ENCODE measurements at places on chromosomes 6 and 20. TPM values are rescaled to one million over a fixed set of nuclear protein-coding genes. Genes with fewer than 3 reads are reported as not detected.

DNA sequence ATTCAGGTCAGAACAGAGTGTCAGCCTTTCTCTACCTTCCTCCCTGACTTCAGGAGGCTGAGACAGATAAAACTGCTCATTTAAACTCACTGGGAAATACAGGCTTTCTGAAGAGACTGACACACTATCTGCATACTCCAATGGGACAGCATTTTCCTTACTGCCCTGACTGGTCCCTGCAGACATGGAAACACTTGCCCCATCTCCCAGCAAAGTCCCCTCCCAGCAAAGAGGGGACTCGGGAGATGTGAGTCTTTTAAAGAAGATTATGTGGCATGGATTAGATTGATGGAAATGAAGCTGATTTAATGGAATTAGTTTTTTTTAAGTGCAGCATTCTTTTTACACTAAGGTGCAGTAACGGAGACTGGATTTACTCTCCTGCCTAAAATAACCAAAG lies 90.8 kb downstream of the CFAP61 start:
- no peak for DNase-seq

GRCh38 chr6:34834789-34835518 lies 43.1 kb downstream of the BLTP3A start:
- peak; percentile 85 for DNase-seq

GRCh38 chr6:156982168-156982567 lies 205.0 kb downstream of the ARID1B start:
- no peak for DNase-seq

- DNase-seq: no peak
Observed at GRCh38 chr6:160426136-160426535, 78.0 kb downstream of the SLC22A3 start.

GRCh38 chr6:9620263-9620662 lies 794.6 kb downstream of the TFAP2A start:
- peak; percentile 37 for DNase-seq

DNA sequence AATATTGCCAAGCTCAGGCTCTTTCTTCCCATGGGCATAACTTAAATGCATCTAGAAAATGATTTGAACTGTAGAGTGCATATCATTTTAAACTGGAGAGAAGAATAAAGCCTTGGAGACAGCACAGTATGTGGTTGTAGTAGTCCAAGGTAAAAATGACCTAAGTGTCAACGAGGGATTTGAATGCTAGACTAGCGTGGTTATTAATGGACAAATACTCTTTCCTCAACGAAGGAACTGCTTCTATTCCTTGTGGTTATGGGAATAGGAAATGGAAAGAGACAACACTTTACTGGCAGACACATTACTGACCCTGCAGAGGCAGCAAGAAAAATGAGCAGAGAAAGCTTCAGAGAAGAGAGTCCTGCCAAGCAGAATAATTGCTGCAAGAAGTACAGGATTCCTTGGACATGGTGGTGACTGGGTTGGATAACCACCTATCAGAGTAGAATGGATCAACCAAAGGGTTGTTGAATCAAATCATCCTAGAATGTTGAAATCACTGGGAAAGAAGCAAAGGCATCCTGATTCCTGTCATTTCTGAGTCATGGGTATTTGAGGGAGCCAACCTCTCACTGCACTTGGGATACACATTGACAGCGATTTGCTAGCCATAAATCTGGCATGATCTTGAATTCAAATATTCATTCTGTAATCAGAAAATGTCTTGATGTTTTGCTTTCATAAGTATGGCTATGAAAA lies 258.1 kb upstream of the EPHA7 start:
- no peak for DNase-seq

- no peak for DNase-seq
Observed at GRCh38 chr20:53592992-53593465, 610 bp downstream of the ZNF217 start.

- no peak for DNase-seq
Observed at GRCh38 chr6:73152556-73152955, 72.7 kb downstream of the KHDC1L start.

GRCh38 chr20:37406010-37406998 lies 60.4 kb downstream of the SRC start:
- peak; percentile 17 for DNase-seq

- peak; percentile 59 for DNase-seq
Observed at GRCh38 chr6:63573899-63574553, 1.7 kb downstream of the LOC128125822 start.

DNA sequence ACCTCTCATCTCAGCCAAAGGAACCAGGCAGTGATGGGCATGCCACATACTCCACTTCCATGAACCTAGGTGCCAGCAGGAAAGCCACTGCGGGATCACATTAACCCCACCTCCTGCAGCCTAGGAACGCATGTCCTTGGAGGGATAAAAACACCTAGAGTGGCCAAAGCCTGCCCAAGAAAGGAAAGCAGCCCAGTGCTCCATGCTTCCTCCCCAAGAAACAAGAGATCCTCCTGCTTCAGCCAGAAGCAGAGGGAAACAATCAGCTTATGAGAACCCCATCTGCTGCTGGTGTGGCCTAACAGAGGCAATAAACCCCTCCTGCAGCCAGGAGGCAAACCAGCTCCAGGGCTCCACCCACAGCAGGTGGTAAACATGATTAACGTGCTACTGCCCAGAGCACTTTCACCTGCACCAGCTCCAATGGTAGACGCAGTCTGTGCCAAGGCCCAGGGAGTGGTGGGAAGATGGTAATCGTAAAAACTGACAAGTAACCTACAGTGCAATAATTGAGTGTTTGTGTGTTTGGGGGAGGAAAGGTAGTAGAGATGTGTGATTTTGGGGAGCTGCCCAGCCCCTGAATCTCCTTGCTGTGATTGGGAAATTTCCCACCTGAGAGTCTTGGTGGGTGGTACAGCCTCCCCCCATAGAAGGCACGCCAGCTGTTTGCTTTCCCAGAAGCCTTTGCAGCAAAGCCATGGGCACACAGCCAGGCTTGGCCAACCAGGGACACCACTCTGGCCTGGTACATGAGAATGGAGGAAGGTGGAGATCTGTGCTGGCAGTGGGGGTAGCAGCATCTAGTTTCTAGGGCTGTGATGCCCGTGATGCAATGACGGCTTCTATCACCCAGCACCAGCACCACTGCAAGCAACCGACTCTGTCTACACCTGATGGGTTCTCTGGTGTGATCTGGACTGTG lies 50.6 kb upstream of the TBC1D7 start:
- no peak for DNase-seq

DNA sequence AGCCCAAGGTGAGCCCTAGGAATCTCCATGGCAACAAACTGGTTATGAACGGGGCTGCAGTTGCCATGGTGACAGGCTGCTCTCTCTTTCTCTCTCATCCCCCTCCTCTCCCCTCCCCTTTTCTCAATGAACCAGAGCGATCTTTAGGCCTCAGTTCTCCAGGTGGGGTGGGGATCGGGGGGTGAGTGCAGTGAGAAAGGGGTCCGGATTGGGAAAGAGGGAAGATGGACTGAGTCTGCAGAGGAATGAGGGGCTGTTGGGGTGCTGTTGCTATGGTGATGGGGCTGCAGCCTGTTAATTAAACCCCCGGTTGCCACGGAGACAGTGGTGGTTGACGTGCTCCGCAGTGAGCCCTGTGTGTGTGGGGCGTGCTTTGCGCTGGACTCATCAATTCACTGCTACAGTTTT lies 3.6 kb upstream of the SLC12A5 start:
- no peak for DNase-seq

DNA sequence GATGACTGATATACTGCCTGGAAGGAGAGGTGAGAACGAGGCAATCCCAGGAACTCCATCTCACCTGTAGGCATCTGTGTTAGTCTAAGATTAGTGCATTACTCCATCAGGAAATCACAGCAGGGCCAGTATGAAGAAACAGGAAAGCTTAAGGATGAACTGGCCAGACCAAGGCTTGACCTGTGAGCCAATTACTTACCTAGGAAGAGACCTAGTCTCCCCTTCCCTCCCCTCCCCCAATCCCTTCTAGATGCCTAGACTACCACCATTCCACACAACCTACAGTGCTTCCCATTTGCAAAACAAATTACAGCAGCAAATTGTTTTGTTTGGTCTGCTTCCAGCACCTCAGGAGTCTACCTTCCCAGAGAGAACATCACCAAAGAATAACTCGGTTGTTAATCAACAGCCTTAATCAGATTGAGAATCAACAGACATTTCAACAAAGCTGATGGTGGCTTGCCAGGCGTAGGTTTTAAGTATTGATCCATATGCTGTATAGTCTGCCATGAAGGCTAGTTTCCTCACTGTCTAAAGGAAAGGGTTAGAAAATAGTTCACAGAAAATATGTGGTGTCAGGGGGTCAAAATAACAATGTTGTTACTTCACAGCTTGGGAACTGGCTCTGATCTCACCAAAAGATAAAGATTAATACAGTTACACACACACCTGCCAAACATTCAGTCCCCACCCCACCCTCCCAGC lies 10.1 kb downstream of the PKHD1 start:
- DNase-seq: no peak

GRCh38 chr6:133432021-133432989 lies 191.1 kb downstream of the EYA4 start:
- DNase-seq: no peak

GRCh38 chr20:38569747-38570525 lies 11.1 kb upstream of the ADIG start:
- no peak for DNase-seq

DNA sequence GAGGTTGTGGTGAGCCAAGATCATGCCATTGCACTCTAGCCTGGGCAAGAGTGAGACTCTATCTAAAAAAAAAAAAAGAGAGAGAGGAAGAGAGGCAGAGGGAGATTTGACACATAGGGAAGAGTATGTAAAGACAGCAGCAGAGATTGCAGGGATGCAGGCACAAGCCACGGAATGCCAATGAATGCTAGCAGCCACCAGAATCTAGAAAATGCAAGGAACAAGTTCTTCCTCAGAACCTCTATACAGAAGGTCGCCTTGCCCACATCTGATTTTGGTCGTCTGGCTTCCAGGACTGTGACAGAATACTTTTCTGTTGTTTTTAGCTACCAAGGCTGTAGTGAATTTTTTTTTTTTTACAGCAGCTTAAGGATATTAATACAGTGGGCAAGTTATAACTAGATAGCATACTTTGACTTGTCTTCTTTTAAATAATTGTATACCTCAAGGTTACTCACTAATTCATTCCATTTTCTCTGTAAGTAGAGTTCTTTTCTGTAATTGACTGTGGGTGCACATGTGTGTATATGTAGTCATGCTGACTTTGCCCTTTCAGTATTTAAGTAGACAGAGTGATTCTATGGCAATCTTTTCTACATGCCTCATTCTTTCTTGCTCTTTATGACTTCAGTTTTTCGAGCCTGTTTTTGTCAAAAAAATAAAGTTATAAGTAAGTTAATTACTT lies 402.2 kb downstream of the GJA1 start:
- DNase-seq: peak; percentile 85

- no peak for DNase-seq
Observed at GRCh38 chr6:34063651-34064050, 82.2 kb downstream of the GRM4 start.

DNA sequence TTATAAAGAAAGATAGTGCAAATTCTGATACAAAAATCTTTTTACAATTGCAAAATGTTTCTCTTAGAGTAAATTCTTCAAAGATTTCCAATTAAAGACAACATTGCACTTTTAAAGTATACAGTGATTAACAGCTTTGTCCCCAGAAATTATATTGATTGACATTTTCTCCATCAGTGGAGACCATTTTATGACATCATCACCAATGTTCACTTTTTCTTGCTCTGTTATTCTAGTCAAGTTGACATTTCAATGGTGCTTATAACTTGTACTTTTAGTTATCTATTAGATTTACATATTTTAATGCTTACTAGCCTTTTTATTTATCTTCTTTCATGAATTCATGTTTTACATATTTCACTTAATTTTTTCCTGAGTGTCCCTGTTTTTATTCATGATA lies 524.8 kb downstream of the HAO1 start:
- no peak for DNase-seq

- DNase-seq: no peak
Observed at GRCh38 chr20:13936781-13937576, 53.4 kb downstream of the SEL1L2 start.

GRCh38 chr6:168355716-168356522 lies 36.3 kb upstream of the DACT2 start:
- no peak for DNase-seq

GRCh38 chr6:14802514-14803160 lies 443.2 kb upstream of the JARID2 start:
- DNase-seq: no peak

DNA sequence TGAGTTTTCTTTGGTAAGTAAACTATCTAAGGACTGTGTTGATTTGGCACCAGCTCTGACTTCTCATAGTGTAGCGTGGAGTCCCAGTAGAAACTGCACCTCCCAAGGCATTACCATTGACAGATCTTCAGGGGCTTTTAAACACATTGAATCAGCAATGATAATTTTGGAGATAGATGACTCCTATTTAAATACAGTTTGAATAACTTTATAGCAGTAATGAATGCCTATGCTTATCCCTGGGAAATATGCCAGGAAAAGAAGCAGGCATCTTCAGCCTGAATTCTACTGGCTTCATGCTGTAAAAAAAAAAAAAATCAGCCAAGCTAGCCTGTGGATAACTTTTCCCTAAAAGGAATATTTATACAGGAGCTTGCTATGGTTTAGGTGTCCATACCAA lies 895.9 kb downstream of the EYS start:
- DNase-seq: no peak

GRCh38 chr6:15248451-15249370 lies 2.8 kb downstream of the JARID2 start:
- DNase-seq: peak; percentile 80

DNA sequence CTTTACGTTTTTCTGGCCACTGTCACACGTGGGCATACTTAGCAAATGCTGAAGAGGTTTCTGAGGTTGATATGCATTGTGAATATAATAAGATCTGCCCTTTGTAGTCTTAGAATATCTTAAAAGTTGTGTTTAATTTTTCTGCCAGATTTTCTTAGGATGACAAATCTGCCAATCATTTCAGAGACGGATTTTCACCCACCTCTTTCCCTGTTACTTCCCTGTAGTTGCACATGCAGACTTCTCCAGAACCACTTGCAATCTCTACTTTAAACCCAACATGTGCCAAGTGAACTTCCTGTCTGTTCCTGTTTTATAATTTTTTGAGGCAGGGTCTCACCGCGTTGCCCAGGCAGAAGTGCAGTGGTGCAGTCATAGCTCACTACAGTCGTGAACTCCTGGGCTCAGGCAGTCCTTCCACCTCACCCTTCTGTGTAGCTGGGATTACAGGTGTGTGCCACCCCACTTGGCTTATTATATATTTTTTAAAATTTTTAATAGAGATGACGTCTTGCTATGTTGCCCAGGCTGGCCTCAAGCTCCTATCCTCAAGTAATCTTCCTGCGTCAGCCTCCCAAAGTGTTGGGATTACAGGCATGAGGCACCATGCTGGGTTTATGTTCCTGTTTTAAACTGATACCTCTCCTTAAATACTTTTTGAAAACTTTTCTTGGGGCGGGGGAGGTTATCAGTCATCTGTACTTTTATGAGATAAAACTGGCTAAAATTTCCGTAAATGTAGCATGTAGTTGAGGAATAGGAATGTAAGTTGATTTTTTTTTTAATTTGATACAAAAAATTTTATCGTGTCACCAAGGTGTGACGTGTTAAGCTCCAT lies 2.7 kb downstream of the IGF2R start:
- DNase-seq: no peak

The PRPH2 gene
- total RNA-seq: under 0.01 TPM

The RHAG gene
- not detected for total RNA-seq

The BMP6 gene
- total RNA-seq: 2.6 TPM

The GNRH2 gene
- 0.13 TPM for total RNA-seq

The SDCBP2 gene
- total RNA-seq: 96.4 TPM

The FRK gene
- total RNA-seq: 1.3 TPM

The STX16 gene
- total RNA-seq: 47.7 TPM

The IP6K3 gene
- 0.13 TPM for total RNA-seq

The GCNT2 gene
- 10.3 TPM for total RNA-seq

The BPIFA1 gene
- total RNA-seq: not detected

The SEMG1 gene
- not detected for total RNA-seq

The PGC gene
- total RNA-seq: not detected

The TINAG gene
- not detected for total RNA-seq
